ENCODE measurements at places on chromosomes 5 and 9.

DNA sequence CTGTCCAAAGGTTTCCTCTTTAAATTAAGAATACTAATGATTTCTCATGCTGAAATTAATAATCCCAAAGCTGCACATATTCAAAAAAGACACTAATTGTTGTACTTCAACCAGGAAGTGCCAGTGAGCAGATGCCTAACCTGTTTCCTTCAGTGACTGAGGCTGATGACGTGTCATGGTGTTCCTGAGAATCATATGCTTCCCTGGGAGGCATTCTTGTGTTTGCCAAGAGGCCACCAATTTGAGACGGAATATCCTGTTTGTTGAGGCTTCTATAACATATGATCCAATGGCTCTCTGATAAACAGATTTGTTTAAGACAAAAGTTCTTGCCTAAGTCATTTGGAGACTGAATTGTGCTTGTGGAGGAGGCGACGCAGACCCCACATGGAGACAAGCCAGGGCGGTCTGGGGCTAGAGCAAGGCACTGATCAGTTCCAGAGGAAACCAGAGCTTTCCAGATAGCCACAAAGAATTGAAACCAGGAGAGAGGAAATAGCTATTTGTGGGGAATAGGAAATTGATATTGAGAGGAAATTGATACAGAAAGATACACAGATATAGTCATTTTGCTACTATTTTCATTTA is 66.4 kb upstream of the ZNF608 start:
- no peak for DNase-seq

DNA sequence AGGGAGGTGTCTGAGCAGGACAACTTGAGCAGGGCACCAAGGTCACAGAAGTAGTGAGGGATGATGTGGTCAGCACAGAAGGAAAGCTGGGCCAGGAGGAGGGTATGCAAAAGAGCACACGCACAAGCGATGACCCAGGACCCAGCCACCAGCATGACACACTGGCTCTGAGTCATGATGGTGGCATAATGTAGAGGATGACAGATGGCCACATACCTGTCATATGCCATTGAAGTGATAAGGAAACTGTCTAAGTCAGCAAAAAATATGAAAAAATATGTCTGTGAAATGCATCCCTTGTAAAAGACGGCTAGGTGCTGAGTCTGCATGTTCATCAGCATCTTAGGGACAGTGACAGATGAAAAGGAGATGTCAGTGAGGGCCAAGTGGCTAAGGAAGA is 380 bp downstream of the OR1J1 start:
- no peak for DNase-seq

GRCh38 chr5:102737161-102737560 is 17.9 kb upstream of the PAM start:
- DNase-seq: no peak

GRCh38 chr5:120091376-120091948 is 372.6 kb upstream of the PRR16 start:
- DNase-seq: no peak

GRCh38 chr5:115461093-115461492 is 83.5 kb downstream of the FEM1C start:
- DNase-seq: no peak

- DNase-seq: no peak
These were observed 57.3 kb upstream of the C6 start for GRCh38 chr5:41270423-41271251.

GRCh38 chr9:103992938-103993579 is 101.0 kb upstream of the SMC2 start:
- no peak for DNase-seq

GRCh38 chr9:69672596-69673310 is 582 bp upstream of the APBA1 start:
- DNase-seq: peak; percentile 89

DNA sequence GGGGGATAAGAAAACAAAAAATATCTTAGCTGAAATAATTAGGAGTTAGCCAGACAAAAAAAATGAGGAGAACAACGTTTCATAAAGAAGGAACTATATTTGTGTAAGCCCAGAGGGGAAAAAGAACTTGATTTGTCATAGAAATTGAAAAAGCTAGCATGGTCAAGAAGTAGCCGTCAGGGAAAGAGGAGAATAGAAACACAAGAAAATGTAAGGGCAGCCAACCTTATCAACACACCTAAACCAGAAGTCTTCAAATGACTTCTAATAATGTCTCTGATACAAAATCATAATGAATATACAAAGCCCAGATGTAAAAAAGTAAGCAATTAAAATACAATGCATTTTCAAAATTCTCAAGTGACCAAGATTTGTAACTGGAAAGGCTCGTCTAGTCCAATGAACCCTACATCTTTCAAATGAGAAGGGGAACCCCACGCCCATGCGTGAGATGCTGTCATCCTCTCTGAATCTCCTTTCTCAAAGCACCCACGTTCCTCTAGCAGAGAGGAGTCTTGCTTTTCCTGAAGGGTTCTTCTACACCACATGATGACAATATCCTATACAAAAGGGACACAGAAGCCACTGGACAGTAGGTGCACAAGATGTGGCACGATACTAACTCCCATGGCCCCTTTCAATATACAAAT is 103.7 kb downstream of the ARL15 start:
- DNase-seq: no peak

GRCh38 chr5:33277061-33277650 is 163.6 kb upstream of the TARS1 start:
- DNase-seq: no peak

GRCh38 chr9:89522261-89522958 is 24.5 kb upstream of the SEMA4D start:
- DNase-seq: no peak

GRCh38 chr5:72314571-72315172 is 5.4 kb downstream of the MRPS27 start:
- DNase-seq: peak; percentile 70

- DNase-seq: no peak
These were observed 127.1 kb upstream of the COL5A1 start for GRCh38 chr9:134514503-134514902.

DNA sequence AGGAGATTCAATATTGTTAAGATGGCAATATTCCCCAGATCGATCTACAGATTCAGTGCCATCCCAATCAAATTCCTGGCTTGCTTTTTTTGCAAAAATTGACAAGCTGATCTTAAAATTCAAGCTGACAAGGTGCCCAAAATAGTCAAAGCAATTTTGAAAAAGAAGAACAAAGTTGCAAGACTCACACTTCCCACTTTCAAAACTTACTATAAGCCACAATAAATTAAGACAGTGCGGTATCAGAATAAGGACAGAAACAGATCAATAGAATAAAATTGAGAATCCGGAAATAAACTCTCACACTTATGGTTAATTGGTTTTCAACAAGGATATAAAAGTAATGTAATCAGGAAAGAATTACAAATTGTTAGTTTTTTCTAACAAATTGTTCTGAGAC is 97.1 kb downstream of the NRG2 start:
- DNase-seq: no peak

DNA sequence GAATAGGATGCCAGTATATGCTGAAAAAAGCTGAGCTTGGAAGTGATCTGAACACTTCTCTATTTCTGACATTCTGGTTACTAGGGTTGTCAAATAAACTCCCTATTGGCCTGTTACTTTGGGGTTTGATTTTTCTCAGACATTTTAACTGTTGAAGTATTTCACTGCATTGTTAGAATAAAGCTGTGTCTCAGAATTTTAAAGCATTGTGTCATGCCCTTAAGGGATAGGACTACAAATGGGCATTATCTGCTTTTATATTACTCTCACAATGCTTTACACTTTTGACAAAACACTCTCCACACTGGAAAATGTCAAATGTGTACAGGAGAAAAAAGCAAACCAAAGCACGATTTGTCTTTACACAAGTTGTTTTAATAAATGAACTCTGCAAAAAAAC is 16.8 kb upstream of the GPR21 start:
- no peak for DNase-seq

DNA sequence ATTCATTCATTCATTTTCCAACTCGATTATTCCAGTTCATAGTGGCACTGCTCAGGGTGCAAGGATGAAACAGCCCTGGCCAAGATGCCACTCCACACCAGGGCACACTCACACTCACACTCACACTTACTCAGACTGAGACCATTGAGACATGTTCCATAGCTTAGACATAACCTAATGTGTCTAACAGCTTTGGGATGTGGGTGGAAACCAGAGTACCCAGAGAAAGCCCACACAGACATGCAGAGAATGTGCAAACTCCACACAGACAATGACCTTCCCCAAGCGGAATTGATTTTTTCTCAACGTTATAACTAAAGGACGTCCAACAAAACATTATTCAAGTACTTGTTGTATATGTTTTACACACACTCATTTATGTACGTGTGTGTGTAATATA is 1363.5 kb downstream of the EFNA5 start:
- no peak for DNase-seq
